ENCODE measurements at places on chromosomes 16 and 17. TPM values are rescaled to one million over a fixed set of nuclear protein-coding genes. Genes with fewer than 3 reads are reported as not detected.

- no peaks in the 10 kb centered on the region for H3K36me3 ChIP-seq
- peaks cover 6% of the 10 kb centered on the region for H3K4me1 ChIP-seq
- no peak for DNase-seq
- H3K4me3 ChIP-seq = no peak overlapping the region
- no peaks in the 10 kb centered on the region for H3K27me3 ChIP-seq
Observed at GRCh38 chr17:4449736-4450135, 16.0 kb downstream of the SPNS3 start.

DNA sequence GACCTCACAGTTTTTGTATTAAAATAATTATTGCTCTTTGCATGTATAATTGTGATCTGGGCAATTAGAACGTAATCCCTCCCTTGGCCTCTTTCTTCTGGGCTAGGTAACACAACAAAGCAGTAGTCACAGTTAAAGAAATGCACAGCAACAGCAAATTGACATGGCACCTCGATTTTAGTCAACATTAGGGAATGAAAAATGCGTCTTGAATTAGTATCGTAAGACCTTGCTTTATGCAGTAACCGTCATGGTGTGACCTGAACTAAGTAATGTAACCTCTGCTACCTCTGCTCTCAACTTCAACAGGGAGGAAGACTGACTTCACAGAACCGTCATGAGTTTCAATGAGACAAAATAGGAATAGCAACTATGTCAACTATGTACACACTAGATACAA lies 265.4 kb upstream of the MAF start:
- no peak overlapping the region for H3K27ac ChIP-seq
- H3K36me3 ChIP-seq = no peaks in the 10 kb centered on the region
- H3K4me1 ChIP-seq = no peaks in the 10 kb centered on the region
- no peak for DNase-seq
- no peaks in the 10 kb centered on the region for H3K27me3 ChIP-seq

DNA sequence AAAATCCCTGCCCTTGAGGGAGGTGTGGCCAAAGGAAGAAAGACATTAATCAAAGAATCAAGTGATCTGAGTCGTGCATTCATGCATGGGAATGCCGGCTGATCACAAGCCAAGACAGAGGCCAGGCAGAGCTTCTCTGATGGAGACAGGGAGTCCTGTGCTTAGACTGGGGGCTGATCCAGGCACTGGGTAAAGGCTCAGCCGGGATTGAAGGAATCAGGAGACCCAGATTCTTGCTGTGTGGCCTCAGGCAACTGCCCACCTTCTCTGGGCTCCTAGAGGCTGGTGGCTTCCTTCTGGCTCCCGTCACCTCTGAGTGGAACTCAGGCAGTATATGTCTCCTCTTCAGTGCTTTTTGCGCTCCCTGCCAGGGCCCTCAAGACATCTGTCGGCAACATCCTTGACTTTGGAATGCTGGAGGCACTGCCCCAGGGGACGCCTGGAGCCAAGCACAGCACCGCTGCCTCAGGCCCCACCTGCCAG lies 17.7 kb downstream of the RAI1 start:
- H3K36me3 ChIP-seq = no peaks in the 10 kb centered on the region
- H3K27ac ChIP-seq = no peak overlapping the region
- H3K27me3 ChIP-seq = no peaks in the 10 kb centered on the region
- peaks cover 40% of the 10 kb centered on the region for H3K4me1 ChIP-seq

DNA sequence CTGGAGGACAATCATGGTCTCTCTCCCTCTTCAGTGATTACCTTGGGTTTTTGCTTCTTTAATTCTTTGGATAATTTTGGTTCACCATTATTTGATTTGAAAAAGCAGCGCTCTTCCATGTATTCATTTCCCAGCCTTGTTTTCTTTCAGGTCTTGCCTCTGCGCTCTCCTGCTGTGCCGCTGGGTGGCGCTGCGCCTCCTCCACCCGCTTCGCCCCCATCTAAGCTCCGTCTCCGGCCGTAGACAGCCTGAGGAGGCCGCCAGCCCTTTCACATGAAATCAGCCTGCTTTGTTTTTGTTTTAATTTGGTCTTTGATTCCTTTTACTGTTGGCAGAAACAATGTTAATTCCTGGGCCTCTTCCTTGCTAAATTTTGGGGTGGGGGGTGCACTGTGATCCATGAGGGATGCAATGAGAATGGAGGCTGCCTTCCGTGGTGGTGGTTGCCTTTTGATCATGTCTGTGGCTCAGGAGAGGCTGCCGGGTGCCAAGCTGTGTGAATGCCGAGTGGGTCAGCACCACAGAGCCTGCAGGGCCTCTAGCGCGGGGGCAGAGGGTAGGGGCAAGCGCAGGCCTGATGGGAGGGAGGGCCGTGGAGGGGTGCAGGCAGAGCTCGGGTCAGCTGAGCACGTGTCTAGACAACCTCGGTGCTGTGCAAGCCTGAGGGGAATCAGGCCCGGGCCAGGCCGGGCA lies 64.1 kb downstream of the PLD6 start:
- no peak overlapping the region for H3K4me3 ChIP-seq
- H3K27ac ChIP-seq = peak overlapping the region; percentile 50
- DNase-seq = peak; percentile 65
- H3K36me3 ChIP-seq = no peaks in the 10 kb centered on the region
- no peaks in the 10 kb centered on the region for H3K27me3 ChIP-seq

- no peak for DNase-seq
- H3K4me1 ChIP-seq = no peaks in the 10 kb centered on the region
- no peaks in the 10 kb centered on the region for H3K27me3 ChIP-seq
- peak overlapping the region; percentile 17 for H3K27ac ChIP-seq
- no peaks in the 10 kb centered on the region for H3K36me3 ChIP-seq
- H3K4me3 ChIP-seq = no peak overlapping the region
Observed at GRCh38 chr16:57643147-57643874, 14.9 kb downstream of the ADGRG1 start.

GPRC5B gene
- total RNA-seq = 7.9 TPM

NEUROD2 gene
- not detected for total RNA-seq

ADAMTS18 gene
- not detected for total RNA-seq

MPO gene
- not detected for total RNA-seq

Measured in adrenal gland (tissue), 19 donors.